ENCODE measurements at places on chromosomes 3 and 15.

DNA sequence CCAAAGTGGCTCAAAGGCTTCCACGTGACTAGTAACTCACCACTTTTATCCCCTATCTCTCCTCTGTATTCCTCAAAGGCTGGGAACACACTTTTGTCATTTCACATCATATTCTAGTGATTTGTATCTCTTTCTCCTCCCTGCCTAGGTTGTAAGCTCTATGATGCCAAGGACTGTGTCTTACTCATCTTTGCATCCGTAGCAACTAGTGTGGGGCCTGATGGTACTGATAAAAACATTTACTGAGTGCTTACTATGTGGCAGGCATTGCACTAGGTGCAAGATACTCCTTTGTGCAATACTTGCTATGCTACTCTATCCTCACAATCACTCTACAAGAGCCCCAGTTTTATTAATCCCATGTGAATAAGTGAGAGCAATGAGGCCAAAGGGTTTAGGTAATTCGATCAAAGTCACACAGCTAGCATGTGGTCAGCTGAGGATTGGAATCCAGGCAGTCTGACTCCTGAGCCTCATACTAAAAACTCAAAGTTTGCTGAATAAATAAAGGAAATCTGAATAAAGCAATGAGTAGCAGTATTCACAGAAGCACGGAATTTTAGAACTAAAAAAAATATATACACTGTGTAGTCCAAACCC lies 342.6 kb upstream of the ICE2 start:
- DNase-seq = no peak

GRCh38 chr3:130878464-130878863 lies 15.4 kb upstream of the ATP2C1 start:
- DNase-seq = no peak

DNA sequence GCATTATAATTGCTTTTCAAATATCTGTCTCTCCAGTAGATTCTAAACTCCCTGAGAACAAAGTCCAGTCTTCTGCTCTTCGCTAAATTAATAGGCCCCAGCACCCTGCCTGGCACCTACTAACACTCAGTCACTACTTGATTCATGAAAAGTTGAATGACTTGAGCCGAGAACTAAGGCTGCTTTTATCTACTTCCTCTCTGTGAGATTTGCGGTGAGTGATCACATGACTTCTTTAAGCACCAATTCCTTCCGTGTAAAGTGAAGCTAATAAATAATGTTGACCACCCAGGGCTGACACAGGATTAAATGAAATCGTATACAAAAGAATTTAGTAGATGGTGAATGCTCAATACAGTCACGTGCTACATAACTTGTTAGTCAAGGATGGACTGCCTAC lies 44.6 kb upstream of the PGPEP1L start:
- no peak for DNase-seq

- no peak for DNase-seq
Measured at GRCh38 chr3:146020969-146021368, 140.0 kb downstream of the PLOD2 start.

- DNase-seq = no peak
Measured at GRCh38 chr3:50584391-50584790, 15.1 kb downstream of the HEMK1 start.

- no peak for DNase-seq
Measured at GRCh38 chr3:140284372-140284771, 349.4 kb downstream of the CLSTN2 start.

GRCh38 chr3:154614601-154615000 lies 184.6 kb upstream of the GPR149 start:
- DNase-seq = no peak

- no peak for DNase-seq
Measured at GRCh38 chr15:65884511-65884910, 15.2 kb downstream of the RAB11A start.

DNA sequence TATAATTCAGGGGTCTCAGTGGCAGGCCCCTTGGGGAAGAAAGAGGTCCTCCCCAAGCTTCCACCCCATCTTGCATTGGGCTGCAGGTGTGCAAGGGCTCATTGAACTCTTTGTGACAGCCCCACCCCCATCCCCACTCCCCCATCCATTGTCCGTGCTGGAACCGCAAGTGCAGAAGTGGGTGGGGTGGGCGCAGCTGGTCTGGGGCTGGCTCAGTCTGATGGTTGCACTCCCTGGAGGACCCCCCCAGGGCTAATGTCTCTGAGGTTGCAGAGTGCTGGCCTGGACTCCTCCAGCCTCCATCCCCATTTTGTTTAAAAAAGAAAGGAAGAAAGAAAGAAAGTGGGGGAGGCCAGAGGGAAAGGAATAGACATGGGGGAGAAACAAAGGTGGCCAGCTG lies 42.3 kb upstream of the ARL8B start:
- DNase-seq = no peak

- no peak for DNase-seq
Measured at GRCh38 chr15:88574077-88574476, 27.6 kb upstream of the DET1 start.

- DNase-seq = no peak
Measured at GRCh38 chr3:177725165-177725564, 527.9 kb upstream of the TBL1XR1 start.

- no peak for DNase-seq
Measured at GRCh38 chr15:63072023-63072650, 29.6 kb downstream of the TPM1 start.

DNA sequence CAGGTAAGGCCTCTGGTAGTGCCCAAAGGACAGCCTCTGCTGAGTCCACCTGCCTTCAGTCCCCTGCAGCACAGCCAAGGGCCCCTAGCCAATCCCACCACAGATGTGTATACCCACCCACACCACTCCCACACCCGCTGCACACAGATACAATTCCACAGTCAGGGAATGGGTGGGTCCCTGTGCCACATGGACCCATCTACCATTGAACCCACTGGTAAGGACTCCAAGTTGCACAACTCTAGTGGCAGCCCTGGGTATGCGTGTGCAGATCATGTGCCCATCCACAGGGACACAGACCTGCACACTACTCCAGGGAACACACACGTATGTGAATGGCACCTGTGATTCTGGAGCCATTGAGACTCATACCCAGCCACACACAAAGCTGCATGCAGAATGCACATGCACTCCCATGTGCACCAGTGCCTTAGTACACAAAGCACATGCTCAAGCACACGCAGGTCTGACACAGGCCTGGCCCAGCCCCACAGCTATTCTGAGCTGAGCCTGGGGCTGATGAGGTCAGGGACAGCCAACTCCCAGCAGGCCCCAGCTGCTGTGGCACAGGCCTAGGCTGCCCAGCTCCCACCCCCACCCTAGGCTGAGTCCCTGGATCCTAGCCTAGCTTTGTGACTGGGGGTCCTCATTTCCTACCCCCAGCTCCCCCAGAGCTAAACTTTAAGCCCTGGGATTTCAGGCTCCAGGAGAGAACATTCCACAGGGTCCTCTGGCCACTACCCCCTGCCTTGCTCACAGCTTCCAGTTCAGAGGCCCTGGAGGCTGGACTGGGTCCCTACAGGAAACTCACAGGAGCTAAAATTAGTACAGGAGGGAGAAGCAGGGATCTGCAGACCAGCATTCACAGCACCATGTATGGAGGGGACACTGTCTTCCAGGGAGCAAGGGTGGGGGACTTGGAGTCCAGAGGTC lies 2.7 kb upstream of the ALS2CL start:
- no peak for DNase-seq

- DNase-seq = no peak
Measured at GRCh38 chr3:197883541-197883940, 66.4 kb upstream of the RPL35A start.

DNA sequence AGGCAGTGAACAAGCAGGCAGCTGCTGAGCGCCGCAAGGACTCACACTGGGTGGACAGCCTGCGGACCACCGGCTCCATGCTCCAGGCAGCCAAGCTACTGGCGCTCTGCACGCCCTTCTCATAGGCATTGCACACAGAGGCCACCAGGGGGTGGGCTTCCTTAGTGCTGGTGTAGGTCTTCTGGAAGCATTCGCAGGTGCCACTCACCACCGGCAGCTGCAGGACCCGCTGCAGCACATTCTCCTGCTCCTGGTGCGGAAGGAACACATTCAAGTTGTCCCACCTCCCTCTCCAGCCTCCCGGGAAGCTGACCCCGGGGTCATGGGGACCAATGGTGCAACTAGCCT lies 6.0 kb downstream of the PLIN1 start:
- no peak for DNase-seq

DNA sequence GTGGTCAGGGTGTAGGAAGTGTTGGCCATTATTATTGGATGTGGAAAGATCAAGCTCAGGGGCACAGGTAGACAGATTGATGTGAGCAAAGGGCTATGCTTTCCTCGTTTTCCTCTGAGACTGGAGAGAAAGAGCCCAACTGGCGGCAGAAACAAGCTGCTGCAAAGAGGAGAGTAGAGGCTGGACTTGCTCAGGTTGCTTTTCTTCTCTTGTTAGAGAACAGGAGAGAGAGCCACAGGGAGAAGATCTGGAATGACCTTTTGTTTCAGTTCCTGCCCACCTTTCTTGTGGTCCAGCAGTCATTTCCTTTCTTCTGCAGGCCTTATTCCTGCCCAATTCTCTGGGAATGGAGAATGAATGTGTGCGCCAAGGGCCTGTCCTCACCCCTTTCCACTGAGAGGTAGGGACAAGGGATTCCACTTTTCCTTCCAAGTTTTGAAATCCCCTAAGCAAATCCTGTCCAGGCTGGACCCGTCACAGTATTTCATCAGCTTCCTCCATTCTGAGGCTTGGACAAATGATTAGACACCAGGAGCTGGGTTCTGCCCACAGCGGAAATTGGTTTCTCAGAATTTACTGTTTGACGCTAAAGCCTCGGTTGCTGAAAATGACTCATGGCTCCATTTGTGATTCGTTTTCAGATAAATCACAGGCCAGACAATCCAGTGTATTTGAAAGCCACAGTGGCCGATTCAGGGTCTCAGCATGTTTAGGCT lies 16.1 kb downstream of the ZNF80 start:
- no peak for DNase-seq

DNA sequence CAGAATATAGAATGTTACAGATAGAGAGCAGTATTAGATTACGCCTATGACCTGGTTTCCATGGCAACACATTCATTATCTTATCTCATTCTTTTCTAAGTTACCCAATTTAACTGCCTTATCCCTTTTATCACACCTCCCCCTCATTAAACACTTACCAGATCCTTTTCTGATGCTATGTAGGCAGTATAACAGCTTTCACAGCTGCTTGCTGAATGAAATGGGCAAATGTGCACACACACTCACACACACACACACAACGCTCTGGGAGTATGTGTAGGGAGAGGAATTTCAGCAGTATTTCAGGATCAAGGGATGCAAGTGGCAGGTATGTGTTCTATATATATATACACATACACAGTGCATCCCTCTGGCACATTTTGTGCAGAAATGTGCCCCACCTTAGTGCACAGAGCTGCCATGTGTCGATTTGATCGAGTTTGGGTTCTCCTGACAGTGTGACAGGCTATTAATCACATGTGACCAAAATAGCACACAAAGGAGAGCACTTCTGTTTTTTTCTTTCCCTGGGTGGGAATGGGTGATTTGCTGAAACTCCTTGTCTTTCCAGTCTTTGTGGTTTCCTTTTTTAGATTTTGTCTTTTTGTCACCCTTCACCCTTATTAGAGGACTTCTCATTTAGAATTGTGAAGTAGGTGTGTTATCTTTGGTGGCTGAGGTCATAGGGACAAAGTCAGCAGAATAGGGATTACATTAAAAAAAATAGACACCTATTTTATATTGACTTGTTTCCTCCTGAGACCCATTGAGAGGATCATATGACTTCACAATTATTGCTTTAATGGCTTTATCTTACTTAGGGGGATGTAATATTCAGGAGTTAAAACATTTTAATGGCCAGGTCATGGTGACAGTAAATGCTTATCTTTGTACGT lies 553.7 kb downstream of the PDCD6IP start:
- no peak for DNase-seq

DNA sequence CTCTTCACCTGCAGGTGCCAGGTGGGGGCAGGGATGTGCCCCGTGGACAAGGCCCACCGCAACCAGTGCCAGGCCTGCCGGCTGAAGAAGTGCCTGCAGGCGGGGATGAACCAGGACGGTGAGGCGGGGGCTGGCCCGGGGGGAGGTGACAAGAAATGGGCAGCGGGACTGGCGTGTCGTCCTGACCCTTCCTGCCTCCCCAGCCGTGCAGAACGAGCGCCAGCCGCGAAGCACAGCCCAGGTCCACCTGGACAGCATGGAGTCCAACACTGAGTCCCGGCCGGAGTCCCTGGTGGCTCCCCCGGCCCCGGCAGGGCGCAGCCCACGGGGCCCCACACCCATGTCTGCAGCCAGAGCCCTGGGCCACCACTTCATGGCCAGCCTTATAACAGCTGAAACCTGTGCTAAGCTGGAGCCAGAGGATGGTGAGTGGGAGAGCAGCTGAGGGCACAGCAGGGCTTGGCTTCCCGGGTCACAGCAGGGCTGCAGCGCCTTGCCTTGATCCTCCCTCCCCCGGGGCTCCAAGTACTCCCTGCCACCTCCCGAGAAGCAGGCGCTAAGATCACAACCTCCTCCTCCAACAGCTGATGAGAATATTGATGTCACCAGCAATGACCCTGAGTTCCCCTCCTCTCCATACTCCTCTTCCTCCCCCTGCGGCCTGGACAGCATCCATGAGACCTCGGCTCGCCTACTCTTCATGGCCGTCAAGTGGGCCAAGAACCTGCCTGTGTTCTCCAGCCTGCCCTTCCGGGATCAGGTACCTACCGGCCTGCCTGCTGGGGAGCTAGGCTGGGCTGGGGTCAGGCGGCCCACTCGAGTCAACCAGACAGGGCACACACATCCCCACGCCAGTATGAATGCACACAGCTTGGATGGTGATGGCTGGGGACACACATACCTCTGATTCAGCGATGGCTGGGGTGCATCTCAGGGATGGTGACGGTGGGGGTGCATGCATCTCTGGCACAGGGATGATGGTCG lies 1.7 kb downstream of the NR2E3 start:
- DNase-seq = no peak

- no peak for DNase-seq
Measured at GRCh38 chr3:139517321-139518065, 22.0 kb downstream of the RBP1 start.

DNA sequence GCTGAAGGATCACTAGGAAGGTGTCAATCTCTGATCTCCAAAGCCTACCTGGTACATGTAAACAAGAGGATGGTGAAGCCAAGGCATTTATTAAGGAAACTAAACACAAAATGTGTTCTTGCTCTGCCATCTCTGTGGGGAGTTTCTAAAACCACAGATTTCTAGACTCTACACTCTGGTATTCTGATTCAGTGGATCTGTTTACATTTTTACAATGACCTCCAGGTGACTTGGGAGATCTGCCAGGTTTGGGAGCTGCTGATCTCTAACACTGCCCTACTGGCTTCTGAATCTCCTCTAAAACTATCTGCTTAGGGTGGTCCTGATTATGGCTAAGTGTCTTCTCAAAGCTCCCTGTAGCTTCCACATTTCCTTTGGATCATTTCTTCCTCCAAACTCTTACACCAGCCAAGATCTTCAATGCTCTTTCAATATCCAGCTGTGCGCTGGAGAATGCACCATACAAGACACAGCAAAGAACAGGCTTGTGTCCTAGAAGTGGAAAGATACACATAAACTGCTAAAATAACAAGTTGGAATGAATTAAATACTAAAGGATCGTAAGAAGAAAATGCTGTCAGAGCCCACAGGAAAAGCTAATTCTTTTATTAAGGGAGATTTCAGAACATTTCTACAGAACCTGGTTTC lies 72.7 kb downstream of the GREM1 start:
- DNase-seq = no peak
